ENCODE measurements at places on chromosomes 2 and 18.

- no peak for DNase-seq
Measured at GRCh38 chr2:16645088-16645487, 20.5 kb downstream of the CYRIA start.

GRCh38 chr2:86617738-86618137 is 5.9 kb downstream of the RNF103 start:
- no peak for DNase-seq

DNA sequence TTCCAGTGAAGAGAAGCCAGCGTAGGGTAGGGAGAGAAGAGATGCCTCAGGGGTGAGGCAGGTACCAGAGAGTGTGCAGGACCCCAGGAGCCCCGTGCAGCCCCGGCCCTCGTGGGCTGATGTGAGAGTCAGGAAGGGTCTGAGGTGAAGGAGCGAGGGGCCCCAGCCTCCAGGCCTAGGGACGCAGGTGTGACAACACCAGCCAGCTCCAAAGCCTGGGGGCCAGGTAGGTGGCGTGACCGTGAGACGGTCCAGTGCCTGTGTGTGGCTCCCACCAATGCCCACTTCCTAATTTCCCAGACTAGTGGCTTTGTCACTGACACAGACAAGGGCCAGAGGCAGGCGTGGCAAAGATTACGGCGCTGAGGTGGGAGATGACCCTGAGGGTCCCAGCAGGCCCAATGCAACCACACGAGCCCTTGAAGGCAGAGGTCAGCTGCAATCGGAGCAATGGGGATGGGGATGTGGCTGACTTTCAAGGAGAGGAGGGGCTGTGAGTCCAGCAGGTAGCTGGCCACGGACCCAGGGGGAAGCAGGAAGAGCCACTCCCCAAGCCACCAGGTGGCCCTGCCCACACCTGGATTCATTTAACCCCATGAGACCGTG is 86.0 kb upstream of the SNTG2 start:
- DNase-seq = peak; percentile 5

GRCh38 chr2:71606244-71606643 is 152.9 kb downstream of the DYSF start:
- peak; percentile 8 for DNase-seq

DNA sequence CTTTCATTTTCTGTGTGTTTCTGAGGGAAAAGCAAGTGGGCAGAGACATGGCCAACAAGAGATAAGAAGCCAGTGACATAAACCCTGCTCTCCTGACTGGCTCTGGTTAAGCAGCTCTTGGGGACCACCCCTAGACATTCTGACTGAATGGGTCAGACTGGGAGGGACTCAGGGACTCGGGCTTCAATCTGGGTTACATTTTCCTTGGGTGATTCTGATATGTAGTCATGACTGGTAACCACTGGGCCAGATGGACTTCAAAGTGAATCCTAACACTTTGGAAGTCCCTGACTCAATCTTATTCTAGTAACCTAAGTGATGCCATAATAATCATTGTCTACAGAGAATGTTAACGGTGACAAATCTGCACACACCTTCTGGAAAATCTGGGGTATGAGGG is 397.8 kb downstream of the NBAS start:
- DNase-seq = no peak

DNA sequence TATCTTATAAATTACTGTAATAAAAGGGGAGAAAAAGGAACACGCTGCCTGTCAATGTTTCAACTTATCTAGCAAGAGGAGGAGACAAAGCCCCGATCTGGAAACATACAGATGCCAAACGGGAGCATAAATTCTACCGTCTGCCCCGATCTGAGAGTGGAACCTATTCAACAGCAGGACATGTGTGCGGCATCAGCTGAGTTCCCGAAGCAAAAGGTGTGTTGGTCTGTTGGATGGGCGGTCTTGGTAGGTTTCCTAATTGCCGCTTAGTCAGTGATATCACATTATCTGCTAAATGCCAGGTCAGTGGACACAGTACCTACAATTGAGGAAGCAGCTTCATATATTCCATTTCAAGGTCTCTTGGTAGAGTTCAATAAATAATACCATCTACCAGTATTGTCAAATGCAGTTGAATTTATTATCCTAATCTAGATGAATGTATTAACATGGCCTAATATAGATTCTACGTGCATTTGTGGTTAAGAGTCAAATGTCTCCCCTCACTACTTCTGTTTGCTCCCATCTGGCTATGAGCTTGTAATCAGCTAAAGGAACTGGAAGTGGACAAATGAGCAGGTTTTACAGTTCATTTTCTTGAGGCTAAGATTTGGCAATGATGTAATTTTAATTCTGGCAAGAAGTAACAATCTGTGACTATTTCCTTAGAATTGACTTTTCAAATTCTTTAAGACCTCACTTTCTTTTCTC is 219.0 kb downstream of the ZNF521 start:
- DNase-seq = no peak

DNA sequence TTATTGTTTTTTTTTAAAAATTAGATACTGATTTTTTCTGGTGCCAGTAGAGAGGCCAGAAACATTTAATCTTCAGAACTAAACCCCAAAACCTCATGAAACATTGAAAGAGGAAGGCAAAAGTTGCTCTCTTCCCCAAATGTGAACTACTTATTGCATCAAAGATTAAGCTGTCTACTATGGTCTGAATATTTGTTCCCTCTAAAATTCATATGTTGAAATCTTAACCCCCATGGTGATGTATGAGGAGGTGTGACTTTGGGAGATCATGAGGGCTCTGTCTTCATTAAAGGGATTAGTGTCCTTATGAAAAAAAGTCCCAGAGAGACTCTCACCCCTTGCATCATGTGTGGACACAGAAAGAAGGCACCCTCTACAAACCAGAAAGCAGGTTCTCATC is 28.2 kb upstream of the SLC8A1 start:
- no peak for DNase-seq

- peak; percentile 38 for DNase-seq
Measured at GRCh38 chr2:129857200-129857599, 122.3 kb upstream of the RAB6C start.

GRCh38 chr18:12405066-12405465 is 2.7 kb upstream of the PRELID3A start:
- DNase-seq = no peak
